ENCODE measurements at places on chromosomes 3 and 15.
A peak's percentile ranks its signal among the peaks of the same experiment; 100 is the strongest.

GRCh38 chr15:74365598-74366445 is 1.6 kb downstream of the CYP11A1 start:
- no peak overlapping the region for H3K27ac ChIP-seq
- peaks cover 28% of the 10 kb centered on the region for H3K27me3 ChIP-seq
- peak; percentile 45 for DNase-seq

- peak overlapping the region; percentile 32 for H3K27ac ChIP-seq
- no peak overlapping the region for H3K4me3 ChIP-seq
- H3K36me3 ChIP-seq, result peaks cover 54% of the 10 kb centered on the region
- no peak for DNase-seq
Observed at GRCh38 chr3:52623234-52623792, 62.4 kb downstream of the PBRM1 start.

- no peak overlapping the region for H3K27ac ChIP-seq
- DNase-seq, result no peak
- no peak overlapping the region for H3K4me3 ChIP-seq
- no peaks in the 10 kb centered on the region for H3K4me1 ChIP-seq
- no peaks in the 10 kb centered on the region for H3K36me3 ChIP-seq
Observed at GRCh38 chr3:79183496-79183895, 584.3 kb downstream of the ROBO1 start.

- H3K4me3 ChIP-seq, result no peak overlapping the region
- H3K27ac ChIP-seq, result no peak overlapping the region
- no peak for DNase-seq
Observed at GRCh38 chr15:67369359-67369998, 114.9 kb downstream of the IQCH start.

- H3K36me3 ChIP-seq, result no peaks in the 10 kb centered on the region
- peaks cover 6% of the 10 kb centered on the region for H3K4me1 ChIP-seq
- peaks cover 4% of the 10 kb centered on the region for H3K27me3 ChIP-seq
- no peak for DNase-seq
Observed at GRCh38 chr3:3110299-3110630, at the start of gene IL5RA. TSS of gene IL5RA (minus strand) at chr3:3110374. CDS start at chr3:3104984, 5,390 bp downstream.

DNA sequence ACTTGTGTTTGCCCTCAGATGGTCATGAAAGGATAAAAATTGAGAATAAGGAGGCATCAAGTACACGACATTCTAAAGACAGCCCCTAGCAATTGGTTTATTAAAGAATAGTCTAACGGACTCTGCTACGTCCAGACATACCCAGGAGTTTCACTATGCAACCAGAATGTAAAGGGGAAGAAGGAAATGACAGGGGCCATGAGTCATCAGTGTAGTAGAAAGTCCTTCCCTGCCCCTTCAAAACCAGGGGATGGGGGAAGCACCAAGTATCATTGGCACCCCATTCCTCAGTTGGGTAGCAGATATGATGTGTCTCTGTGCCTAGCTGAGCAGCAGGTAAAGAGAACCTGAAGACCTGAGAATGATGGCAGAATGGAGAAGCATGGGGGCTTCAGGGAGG is 367.4 kb downstream of the IL20RB start:
- no peaks in the 10 kb centered on the region for H3K4me1 ChIP-seq
- no peak overlapping the region for H3K4me3 ChIP-seq
- no peak overlapping the region for H3K27ac ChIP-seq

- peaks cover 14% of the 10 kb centered on the region for H3K36me3 ChIP-seq
- H3K4me1 ChIP-seq, result peaks cover 32% of the 10 kb centered on the region
- no peak overlapping the region for H3K27ac ChIP-seq
- DNase-seq, result no peak
- no peaks in the 10 kb centered on the region for H3K27me3 ChIP-seq
- H3K4me3 ChIP-seq, result no peak overlapping the region
Observed at GRCh38 chr15:44692659-44693058, 18.5 kb downstream of the PATL2 start.

- H3K27me3 ChIP-seq, result no peaks in the 10 kb centered on the region
- no peaks in the 10 kb centered on the region for H3K4me1 ChIP-seq
- H3K36me3 ChIP-seq, result no peaks in the 10 kb centered on the region
- no peak for DNase-seq
- no peak overlapping the region for H3K27ac ChIP-seq
- no peak overlapping the region for H3K4me3 ChIP-seq
Observed at GRCh38 chr3:60742606-60743145, 508.6 kb downstream of the FHIT start.

GRCh38 chr3:127679534-127680145 is 6.9 kb downstream of the ABTB1 start:
- H3K4me3 ChIP-seq, result no peak overlapping the region
- no peak for DNase-seq
- H3K27ac ChIP-seq, result no peak overlapping the region
- no peaks in the 10 kb centered on the region for H3K27me3 ChIP-seq
- H3K4me1 ChIP-seq, result peaks cover 17% of the 10 kb centered on the region

DNA sequence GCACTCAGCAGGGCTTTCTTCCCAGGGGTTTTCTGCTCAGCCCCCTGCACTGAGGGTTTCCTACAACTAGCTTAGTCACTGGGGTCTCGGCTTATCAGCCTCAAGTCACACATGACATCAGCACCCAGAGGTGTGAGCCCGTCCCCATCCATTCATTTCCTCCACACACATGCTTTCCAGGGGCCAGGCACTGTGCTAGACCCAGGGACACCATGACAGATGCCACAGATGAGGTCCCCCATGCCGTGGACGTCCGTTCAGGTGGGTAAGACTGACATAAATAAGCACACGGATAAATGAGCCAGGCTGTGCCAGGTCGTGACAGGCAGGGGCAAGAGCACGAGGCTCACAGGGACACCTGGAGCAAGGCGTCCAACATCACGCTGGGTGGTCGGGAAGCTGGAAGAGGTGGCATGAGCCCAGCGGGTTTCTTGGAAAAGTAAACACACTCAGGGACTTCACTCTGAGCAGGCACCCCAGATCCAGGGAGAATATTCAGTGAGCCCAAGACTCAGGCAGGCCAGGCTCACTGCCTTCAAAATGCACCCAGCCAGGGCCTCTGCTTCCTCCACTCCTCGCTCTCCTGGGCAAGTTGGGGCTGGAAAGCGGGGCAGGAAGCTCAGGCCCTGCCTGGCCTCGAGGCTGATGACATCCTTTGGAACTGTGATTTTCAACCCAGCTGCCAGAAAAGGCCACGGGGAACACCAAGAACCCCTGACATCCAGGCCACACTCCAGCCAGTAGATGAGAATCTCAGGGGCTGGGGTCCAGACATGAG is 139.3 kb downstream of the CHSY1 start:
- H3K27ac ChIP-seq, result no peak overlapping the region
- H3K36me3 ChIP-seq, result no peaks in the 10 kb centered on the region
- no peaks in the 10 kb centered on the region for H3K27me3 ChIP-seq
- no peak for DNase-seq
- no peak overlapping the region for H3K4me3 ChIP-seq

- H3K27ac ChIP-seq, result peak overlapping the region; percentile 96
- peaks cover 60% of the 10 kb centered on the region for H3K4me1 ChIP-seq
- peak overlapping the region; percentile 5 for H3K4me3 ChIP-seq
- peaks cover 75% of the 10 kb centered on the region for H3K36me3 ChIP-seq
- DNase-seq, result peak; percentile 23
Observed at GRCh38 chr15:99826157-99826780, 93.0 kb upstream of the LYSMD4 start.

GRCh38 chr3:183811638-183812037 is 13.7 kb downstream of the MAP6D1 start:
- H3K36me3 ChIP-seq, result peaks cover 42% of the 10 kb centered on the region
- H3K4me3 ChIP-seq, result no peak overlapping the region
- no peak overlapping the region for H3K27ac ChIP-seq
- DNase-seq, result no peak

DNA sequence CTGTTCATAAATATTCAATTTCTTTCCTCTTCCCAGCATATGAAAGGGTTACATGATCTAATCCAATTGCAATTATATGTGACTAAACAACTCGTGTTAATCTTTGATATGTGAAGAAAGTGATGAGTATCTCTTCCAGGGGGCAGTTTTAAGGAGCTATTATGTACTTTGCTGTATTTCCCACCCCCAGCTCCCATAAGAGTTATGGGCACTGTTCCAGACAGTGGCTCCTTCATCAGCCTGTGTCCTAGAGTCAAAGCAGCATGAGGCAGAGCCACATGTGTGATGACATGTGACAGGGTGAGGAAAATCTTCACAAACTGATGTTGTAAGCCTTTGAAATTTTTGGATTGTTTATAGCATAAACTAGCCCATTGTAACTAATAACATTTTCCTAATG is 315.4 kb downstream of the DIPK2A start:
- H3K27ac ChIP-seq, result no peak overlapping the region
- no peak overlapping the region for H3K4me3 ChIP-seq
- H3K27me3 ChIP-seq, result no peaks in the 10 kb centered on the region
- DNase-seq, result no peak
- H3K36me3 ChIP-seq, result no peaks in the 10 kb centered on the region
